ENCODE measurements at places on chromosomes 13 and 19.

DNA sequence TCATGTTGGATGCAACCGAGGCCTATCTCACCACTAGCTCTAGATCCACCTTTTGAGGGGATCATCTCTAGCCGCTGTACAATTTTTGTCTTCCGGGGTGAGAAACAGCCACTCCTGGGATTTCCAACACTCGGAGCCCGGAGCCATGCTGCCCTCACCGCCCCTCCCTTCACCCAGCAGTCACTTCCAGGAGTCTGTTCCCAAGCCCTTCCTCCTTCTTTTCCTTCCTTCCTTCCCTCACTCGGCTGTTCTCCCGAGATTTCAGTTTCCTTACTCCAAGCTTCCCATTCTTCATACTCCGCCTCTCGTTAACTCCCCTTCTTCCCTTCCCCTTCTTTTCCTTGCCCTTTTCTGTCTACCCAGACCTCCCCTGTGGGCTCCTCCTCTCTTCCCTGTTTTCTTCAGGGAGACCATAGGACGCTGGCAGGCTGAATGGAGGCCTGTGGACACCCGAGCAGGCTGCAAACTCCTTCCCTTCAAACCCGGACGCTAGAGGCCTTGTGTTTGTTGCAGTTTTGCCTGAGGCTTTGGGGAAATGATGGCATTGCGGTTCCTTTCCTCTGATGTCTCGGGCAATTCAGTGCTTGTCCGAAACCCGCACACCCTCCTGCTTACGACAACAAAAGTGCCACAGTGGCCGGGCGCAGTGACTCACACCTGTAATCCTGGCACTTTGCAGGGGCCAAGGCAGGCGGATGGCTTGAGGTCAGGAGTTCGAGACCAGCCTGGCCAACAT is 96.0 kb downstream of the CAB39L start:
- no peak for DNase-seq

DNA sequence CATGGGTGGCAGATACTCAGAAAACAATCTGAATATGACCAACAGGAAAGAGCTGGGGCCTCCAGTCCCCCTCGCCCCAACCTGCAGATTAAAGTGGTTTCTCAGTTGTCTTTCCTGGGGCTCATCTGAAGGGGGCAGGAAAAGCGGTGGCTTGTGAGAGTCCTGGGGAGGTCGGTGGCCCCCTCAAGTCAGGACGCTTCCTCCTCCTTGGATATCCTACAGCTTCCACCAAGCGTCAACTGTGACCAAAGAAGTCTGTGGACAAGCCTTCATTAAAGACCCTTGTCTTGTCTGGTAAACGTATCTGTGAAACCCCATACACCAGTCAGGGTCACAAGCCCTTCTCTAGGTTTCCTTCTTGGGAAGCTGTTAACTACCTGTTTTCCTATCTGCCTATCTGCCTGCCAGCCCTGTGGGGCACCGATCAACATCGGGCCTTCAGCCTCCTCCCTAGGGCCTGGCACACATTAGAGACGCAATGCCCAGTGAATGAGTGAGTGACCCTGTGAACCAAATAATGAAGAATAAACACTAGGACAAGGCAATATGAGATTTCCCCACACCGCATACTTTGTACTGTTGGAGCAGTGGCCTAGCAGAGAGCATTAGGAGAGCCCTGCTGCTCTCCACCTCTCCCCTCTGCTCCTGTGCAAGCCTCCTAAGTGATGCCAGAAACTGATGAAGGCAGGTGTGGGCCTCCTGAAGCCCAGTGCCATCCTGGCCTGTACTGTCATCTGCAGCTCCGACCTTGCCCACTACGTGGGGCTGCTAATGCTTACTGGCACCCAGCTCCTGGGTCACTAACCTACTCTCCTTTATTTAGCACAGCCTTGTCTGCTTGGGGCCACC is 1317.8 kb downstream of the UQCRFS1 start:
- no peak for DNase-seq

GRCh38 chr13:98576200-98576945 is 534 bp downstream of the STK24 start:
- peak; percentile 58 for DNase-seq

- peak; percentile 67 for DNase-seq
Observed at GRCh38 chr19:18386543-18387271, 749 bp downstream of the GDF15 start.

- peak; percentile 27 for DNase-seq
Observed at GRCh38 chr13:21889651-21890050, 218.8 kb downstream of the FGF9 start.

- DNase-seq = no peak
Observed at GRCh38 chr19:42569193-42569592, 25.5 kb downstream of the CEACAM8 start.

DNA sequence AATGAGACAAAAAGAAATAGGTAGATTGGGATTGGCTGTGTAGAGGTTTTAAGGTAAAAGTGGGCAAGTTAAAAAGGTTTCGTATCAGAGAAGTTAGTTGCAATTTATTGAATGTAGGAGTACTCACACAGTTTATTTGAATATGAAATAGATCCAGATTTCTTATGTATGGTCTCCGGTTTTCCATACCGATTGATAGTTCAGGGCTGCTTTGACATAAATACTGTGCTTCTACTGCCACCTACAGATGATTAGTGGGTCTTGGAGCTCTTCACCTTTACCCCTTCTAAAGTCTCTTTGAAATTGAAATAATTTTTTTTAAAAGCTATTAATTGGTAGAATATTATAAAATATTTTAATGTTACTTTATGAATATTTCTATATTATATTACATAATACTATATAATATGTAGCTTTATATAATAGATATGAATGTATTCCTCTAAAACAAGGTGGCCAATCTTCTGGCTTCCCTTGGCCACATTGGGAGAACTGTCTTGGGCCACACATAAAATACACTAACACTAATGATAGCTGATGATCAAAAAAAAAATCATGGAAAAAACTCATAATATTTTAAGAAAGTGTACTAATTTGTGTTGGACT is 7.7 kb upstream of the GPR18 start:
- DNase-seq = peak; percentile 58

DNA sequence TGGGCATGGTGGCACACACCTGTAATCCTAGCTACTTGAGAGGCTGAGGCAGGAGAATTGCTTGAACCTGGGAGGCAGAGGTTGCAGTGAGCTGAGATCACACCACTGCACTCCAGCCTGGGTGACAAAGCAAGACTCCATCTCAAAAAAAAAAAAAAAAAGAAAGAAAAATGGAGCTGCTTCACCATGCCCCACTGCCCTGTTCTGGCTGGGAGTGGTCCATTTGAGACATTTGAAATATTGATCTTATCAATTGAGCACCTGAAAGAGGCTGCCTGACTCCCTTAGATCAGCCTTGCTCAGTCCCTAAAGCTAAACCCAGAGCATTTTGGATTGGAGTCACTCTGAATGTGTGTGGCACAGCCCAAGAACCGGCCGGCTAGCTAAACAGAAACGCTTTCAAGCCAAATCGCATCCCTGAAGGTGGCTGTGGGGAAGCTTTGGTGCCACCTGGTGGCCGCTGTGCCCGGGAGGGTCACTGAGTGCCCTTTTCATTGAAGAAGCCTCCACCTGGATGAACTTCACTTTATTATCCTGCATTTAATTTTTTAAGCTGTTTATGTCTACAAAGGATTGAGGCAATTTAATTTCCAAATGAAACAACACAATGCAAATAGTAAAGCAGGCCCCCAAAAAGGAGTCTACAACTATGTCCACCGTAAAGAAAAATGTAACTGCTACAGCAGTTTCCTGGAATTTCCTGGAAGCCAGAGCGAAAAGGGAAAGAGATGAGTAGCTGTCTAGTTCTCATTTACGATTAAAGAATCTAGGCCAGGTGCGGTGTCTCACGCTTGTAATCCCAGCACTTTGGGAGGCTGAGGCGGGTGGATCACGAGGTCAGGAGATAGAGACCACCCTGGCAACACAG is 53.1 kb upstream of the SERPINE3 start:
- DNase-seq = peak; percentile 87

- no peak for DNase-seq
Observed at GRCh38 chr19:32240316-32240715, 105.1 kb upstream of the ZNF507 start.

- DNase-seq = no peak
Observed at GRCh38 chr13:112446867-112447266, 70.7 kb downstream of the SPACA7 start.
